ENCODE measurements at places on chromosomes 4 and X.

DNA sequence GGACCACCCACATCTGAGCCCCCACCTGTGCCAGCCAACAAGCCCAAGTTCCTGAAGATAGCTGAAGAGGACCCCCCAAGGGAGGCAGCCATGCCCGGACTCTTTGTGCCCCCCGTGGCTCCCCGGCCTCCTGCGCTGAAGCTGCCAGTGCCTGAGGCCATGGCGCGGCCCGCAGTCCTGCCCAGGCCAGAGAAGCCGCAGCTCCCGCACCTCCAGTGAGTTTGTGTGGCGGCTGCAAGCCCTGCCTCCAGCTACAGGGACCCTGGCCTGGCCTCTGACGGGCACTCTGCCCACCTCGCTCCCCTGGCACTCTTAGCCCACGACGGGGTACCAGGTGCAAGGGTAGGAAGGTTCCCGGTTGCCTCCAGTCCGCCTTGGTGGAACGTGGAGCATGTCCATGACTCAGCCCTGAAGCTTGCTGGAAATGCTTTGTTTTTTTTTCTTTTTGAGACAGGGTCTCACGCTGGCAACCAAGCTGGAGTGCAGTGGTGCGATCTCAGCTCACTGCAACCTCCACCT lies 13.7 kb upstream of the ADD1 start:
- DNase-seq: no peak

DNA sequence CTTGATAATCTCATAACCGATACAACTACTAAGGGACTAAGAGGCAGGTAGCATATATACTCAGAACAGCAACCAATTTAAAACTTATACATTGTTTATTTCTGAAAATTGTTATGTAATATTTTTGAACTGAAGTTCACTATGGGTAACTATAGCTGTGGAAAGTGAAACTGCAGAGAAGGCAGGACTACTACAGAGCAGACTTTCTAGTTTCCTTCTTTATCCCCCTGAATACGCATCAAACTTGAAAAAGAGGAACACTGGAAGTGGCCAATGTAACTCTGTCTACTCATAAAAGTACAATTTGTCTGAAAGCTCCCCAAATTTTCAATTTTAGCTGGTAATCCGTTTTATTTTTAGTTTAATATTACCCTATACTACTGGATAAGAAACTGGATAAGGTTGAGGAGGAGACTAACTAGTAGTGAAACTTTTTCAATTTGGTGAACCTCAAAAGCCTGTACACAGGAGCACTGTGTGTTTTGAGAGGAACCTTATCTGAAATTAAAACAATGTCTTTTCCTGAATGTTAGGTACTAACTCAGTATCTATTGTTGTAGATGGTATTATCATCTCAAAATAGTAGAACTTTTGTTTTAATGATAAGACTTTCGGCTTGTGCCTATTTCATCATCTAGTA lies 225.8 kb downstream of the GABRG1 start:
- no peak for DNase-seq

DNA sequence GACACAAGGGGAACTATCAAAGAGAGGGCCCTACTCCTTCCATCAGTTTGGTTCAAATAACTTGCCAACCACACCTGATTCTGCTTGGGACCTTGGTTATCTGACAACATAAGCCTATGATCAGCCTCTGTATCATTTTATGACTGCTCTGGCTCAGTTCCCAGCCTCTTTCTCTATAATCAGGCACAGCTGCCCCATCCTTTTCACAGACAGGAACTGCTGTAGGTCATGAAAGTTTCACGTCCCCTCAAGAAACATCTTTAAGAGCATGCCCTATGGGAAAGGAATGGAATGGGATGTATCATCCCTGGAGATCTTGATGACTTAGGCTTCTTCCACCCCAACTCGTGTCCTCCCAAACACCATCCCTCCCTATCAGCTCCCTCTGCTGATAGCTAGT lies 243.4 kb downstream of the AR start:
- no peak for DNase-seq

GRCh38 chrX:119791437-119792231 lies at the start of gene RPL39:
Gene RPL39, minus strand, starts transcription at chrX:119791630. Its CDS starts 54 bp downstream, at chrX:119791576.
- peak; percentile 58 for DNase-seq

DNA sequence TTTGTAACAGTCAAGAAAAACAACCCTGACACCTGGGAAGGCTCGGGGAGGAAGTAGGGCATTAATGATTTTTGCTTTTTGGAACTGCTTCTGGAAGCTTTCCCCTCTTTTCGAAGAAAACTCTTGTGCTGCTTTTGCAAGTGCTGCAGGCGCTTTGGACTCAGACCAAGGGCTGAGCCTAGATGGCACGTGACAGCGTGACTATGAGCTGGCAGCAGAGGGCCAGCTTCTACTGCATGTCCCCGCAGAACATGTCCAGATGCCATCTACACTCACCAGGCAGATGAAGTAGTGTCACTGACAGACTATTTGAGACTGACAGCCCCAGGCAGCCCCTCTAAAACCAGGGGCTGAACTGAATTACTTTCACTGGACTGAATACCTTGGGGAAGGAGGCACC lies 6.2 kb downstream of the NR0B1 start:
- DNase-seq: no peak

- DNase-seq: no peak
Observed at GRCh38 chr4:185305979-185306442, 89.7 kb downstream of the LRP2BP start.

DNA sequence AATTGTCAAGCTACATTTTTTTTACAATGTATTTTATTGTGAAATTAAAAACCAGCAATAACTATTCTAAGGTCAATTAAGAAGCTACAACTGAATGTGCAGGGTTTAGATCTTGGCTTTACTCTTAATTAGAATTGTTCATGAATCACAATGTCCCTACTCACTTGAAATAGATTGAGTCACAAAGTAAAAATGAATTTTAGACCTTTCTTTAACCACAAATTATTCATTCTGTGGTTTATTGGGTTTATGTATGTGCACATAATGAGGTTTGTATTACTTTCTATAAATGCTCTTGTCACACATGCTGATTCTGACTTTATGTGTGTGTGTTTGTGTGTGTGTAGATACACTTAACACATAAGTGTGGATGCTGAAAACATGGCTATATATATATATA lies 647.0 kb upstream of the AADAT start:
- no peak for DNase-seq

- DNase-seq: no peak
Observed at GRCh38 chrX:115909017-115909416, 261.5 kb upstream of the AGTR2 start.

DNA sequence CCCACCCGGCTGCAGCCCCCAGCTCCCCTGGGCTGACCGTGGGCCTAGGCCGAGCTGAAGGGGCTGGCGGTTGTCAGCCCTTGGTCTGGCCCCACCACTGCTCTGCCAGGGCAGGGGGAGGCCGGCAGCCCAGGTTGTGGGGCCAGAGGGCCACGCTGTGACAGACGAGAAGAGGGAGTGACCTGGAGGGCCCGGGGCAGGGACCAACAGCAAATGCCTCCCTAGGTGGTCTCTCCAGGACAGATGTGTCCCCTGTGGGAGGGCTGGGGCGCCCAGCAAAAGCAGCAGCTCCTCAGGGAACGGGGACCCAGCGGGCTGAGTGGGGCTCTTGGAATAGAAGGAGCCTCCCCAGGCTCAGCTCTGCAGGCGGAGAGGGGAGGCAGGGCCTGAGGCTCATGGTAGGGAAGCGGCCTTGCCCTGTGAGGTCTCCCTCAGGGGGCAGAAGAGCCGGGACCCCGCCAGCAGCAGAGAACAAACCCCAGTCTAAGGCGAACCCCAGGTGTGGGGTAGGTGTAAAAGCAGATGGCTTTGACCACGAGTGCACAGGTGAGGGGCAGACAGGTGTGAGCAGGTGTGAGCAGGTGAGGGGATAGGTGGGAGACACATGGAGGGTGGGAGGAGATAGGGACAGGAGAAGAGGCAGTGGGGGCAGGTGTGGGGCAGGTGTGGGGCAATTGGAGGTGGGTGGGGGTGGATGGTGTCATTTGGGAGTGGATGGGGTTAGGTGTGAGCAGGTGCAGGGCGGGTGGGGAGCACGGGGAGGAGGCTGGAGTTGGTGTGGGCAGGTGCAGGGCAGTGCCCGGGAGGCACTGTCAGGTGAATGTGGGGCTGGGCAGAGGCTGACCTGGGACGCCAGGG lies 34.1 kb upstream of the SPON2 start:
- DNase-seq: no peak

DNA sequence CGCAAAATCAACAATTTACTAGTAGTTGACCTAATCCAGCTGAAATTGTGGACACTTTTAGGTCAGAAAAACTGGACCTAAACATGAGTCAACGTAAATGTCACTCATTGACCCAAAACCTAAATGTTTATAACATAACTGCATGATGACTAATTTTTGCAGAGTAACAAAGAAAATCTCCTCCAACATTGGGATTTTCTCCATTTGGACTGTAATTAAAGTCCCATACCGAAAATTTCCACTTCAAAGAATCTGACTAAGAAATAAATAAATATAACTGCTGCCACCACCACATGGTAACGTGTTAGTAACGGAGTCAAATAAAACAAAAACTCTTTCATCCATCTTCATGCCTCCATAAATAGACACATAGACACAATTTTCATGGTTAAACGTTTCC lies 1.9 kb downstream of the ADGRA3 start:
- no peak for DNase-seq

DNA sequence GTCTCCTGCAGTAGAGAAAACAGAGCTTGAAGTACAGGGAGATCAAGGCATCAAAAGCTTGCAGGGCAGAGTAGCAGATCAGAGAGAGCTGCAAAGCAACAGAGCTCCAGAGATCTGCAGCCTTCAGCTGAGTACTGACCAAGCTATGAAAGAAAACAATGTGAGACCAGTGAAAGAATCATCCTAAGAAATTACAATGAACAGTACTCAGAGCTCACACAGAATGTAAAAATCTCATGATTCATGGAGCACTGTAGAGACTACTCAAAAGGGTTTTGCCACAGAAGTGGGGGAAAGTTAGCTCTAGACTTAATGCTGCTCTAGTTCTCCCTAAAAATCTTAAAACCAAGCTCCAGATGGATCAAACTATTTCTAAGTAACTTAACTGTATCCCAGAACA lies 80.0 kb upstream of the MAB21L2 start:
- DNase-seq: no peak

- DNase-seq: no peak
Observed at GRCh38 chr4:175584901-175585300, 227.2 kb downstream of the GPM6A start.

- DNase-seq: no peak
Observed at GRCh38 chr4:143247866-143248265, 63.1 kb downstream of the USP38 start.

DNA sequence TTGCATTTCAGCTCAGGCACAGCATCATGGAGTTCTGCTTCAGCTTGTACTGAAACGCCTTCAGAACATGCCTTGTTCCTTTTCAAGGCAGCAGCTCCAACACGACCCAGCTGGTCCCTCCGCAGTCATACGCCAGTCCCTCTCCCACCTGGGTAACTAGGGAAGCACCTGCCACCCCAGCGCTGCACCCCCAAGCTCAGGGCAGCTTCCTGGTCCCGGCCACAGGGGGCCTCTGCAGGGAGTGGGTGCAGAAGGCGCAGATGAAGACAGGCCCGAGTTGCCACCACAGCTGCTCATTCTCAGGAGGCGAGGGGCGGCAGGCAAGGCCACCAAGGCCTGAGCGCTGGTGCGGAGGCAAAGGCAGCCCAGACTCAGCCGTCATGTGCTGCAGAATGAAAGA lies 21.8 kb downstream of the WDR1 start:
- DNase-seq: no peak
